Erythroblast (primary cell): ENCODE measurements at places on chromosomes 4 and X.

- no peak for DNase-seq
Observed at GRCh38 chrX:121011254-121011653, 25.7 kb upstream of the CT47A1 start.

- no peak for DNase-seq
Observed at GRCh38 chr4:68985442-68985841, 33.8 kb upstream of the UGT2A3 start.

DNA sequence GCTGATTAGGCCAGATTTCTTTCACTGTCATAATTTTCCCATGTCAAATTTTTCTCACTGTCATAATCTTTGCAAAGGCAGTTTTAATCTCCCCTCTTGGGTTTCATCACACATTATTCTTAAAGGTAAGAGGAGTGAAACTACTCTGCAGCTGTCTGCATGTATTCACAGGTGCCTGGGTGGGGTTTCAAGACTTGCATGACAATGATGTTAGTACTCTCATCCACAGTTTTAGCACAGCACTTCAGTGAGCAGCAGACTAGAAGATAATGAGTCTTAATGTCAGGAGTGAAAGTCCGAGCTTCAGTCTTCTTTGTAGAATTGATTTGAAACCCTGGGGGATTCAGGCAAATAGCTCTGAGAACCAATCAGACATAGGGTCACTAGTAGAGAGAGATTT, 182.5 kb upstream of the GALNT7 start:
- no peak for DNase-seq

- no peak for DNase-seq
Observed at GRCh38 chr4:76726176-76726575, 171.8 kb downstream of the SOWAHB start.

GRCh38 chr4:20679951-20680350, 20.3 kb upstream of the PACRGL start:
- no peak for DNase-seq
